Left lung (tissue), 14 donors: ENCODE measurements at places on chromosomes 4 and X. TPM values are rescaled to one million over a fixed set of nuclear protein-coding genes. Genes with fewer than 3 reads are reported as not detected.

- H3K36me3 ChIP-seq = no peaks in the 10 kb centered on the region
- H3K4me3 ChIP-seq = no peak overlapping the region
- H3K4me1 ChIP-seq = no peaks in the 10 kb centered on the region
- no peak for DNase-seq
- no peak overlapping the region for H3K27ac ChIP-seq
These were observed 632.8 kb upstream of the AMOT start for GRCh38 chrX:113473418-113473817.

DNA sequence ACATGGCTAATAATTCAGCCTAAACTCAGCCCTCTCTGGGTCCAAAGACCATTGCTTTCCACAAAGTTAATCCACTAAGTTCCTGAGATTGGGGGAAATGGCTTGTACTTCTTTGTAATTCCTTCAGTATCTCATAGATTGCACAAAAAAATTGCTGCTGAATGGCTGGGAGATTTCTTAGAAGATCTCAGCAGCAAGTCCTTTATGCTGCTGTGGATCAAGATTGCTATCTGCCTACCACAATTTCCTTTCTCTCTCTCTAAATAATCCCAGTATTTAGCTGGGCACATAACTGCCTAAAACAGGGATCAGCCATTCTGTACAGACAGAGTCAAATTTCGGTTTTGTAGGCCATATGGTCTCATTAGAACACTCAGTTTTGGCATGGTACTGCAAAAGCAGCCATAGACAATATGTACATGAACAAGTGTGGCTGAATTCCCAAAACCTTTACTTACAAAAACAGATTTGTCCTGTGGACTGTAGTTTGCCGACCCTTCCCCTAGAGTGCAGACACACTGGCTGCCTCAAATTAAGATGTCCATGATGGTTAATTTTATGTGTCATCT is 18.5 kb upstream of the HOPX start:
- H3K4me1 ChIP-seq = no peaks in the 10 kb centered on the region
- H3K36me3 ChIP-seq = no peaks in the 10 kb centered on the region
- DNase-seq = no peak
- H3K4me3 ChIP-seq = no peak overlapping the region

- peak within 1 kb of the TSS; percentile 67 for H3K4me3 ChIP-seq
- peaks cover under 1% of the 10 kb centered on the region for H3K27me3 ChIP-seq
- H3K36me3 ChIP-seq = no peaks in the 10 kb centered on the region
- H3K4me1 ChIP-seq = peaks cover 7% of the 10 kb centered on the region
- peak; percentile 100 for DNase-seq
These were observed at the start of gene GTPBP6 for GRCh38 chrX:318739-319578. Gene GTPBP6 (minus strand): TSS chrX:318796. CDS start chrX:318787, 9 bp downstream.

DNA sequence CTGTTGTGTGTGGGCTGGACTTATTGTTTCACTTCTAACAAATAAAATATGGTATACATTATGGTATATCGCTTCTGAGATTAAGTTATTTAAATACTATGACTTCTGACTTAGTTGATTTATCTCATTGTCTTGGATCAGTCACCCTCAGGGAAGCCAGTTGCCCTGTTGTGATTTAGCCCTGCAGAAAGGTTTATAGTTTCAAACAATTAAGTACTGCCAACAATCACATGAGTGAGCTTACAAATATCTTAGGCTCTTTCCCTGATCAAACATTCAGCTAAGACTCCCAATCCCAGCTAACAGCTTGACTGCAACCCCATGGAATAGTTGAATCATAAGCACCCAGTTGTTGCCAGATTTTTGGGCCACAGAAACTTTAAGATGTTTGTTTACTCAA is 85.4 kb downstream of the MAGEC1 start:
- H3K4me1 ChIP-seq = no peaks in the 10 kb centered on the region
- no peak overlapping the region for H3K4me3 ChIP-seq
- no peak overlapping the region for H3K27ac ChIP-seq
- no peak for DNase-seq
- H3K27me3 ChIP-seq = no peaks in the 10 kb centered on the region

- no peaks in the 10 kb centered on the region for H3K4me1 ChIP-seq
- H3K27ac ChIP-seq = no peak overlapping the region
- no peaks in the 10 kb centered on the region for H3K36me3 ChIP-seq
- DNase-seq = no peak
- no peak overlapping the region for H3K4me3 ChIP-seq
These were observed 641.4 kb downstream of the ZNF674 start for GRCh38 chrX:45903781-45904201.

DNA sequence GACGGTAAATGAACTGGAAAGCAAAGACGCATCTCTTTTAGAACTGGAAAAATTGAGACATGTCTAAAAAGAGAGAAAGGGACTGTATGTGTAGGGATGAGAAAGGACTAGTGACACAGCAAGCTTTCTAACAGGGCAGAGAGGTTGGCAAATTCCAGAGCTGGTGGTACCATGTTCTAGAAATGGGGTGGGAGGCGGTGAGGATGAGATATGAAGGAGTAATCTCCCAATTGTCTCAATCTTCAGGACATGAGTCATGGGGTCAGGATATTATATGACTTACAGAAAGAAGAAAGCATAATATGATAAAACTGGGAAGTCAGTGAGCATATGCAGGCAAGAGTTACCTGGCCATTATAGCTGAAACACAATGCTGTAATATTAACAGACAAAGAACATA is 14.2 kb downstream of the TAB3 start:
- no peaks in the 10 kb centered on the region for H3K27me3 ChIP-seq
- H3K4me3 ChIP-seq = no peak overlapping the region
- no peak overlapping the region for H3K27ac ChIP-seq
- no peak for DNase-seq
- H3K4me1 ChIP-seq = no peaks in the 10 kb centered on the region

GRCh38 chr4:1713003-1713851 is 1.1 kb upstream of the SLBP start:
- peaks cover 35% of the 10 kb centered on the region for H3K36me3 ChIP-seq
- H3K4me3 ChIP-seq = peak overlapping the region; percentile 83
- H3K27ac ChIP-seq = peak overlapping the region; percentile 99

The PLXNA3 gene
- 83.6 TPM for total RNA-seq

The SLC25A5 gene
- total RNA-seq = 392 TPM

The SULT1B1 gene
- 6.7 TPM for total RNA-seq

The DCAF4L1 gene
- total RNA-seq = 0.15 TPM
